ENCODE measurements at places on chromosomes 7 and 10. TPM values are rescaled to one million over a fixed set of nuclear protein-coding genes. Genes with fewer than 3 reads are reported as not detected.

- DNase-seq, result no peak
Measured at GRCh38 chr7:26538216-26538615, 246.6 kb downstream of the SNX10 start.

GRCh38 chr7:151688236-151688780 is 168.6 kb upstream of the RHEB start:
- DNase-seq, result no peak

GRCh38 chr10:70323138-70323696 is 39.4 kb upstream of the NPFFR1 start:
- DNase-seq, result no peak

DNA sequence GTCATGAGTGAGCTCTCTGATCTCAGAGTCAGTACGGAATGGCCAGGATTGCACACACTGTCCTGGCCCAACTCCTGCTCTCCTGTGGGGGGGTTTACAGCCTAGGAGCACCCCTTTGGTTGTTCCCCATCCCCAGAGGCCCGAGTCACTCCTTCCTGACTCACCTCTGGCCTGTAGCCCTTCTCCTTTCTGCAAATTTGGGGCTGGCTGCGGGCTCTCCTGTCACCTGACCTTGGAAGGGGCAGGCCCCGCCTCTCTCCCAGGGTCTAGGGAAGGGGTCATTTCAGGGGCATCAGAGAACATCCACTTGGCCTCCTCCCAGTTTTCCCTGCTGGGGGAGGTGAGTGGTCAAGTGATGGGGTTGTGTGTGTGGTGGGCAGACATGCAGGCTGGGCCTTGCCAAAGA is 1.7 kb downstream of the NYAP1 start:
- DNase-seq, result no peak

GRCh38 chr7:17988141-17988540 is 39.5 kb downstream of the PRPS1L1 start:
- no peak for DNase-seq

- no peak for DNase-seq
Measured at GRCh38 chr7:93367254-93367653, 135.1 kb downstream of the VPS50 start.

GRCh38 chr10:125375210-125375609 is 214.8 kb upstream of the CTBP2 start:
- DNase-seq, result no peak

DNA sequence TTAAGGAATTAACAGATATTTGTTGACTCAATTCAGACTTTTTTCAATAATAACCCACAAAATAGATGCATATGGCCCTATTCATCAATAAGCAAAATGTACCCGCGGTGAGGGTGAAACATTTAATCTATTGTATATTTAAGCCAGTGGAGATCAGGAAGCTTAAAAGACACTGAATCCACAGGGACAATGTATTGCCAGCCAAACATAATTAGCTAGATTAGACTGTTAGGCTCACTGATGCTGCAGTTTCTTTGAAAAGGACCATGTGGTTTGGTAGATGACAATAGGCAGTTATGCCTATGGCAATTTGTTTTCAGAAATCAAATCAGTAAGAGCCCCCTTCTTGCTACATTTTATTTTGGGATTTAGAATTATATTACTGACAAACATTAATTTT is 87.3 kb upstream of the PLXDC2 start:
- DNase-seq, result no peak

- no peak for DNase-seq
Measured at GRCh38 chr10:5829267-5829666, 16.0 kb upstream of the GDI2 start.

DNA sequence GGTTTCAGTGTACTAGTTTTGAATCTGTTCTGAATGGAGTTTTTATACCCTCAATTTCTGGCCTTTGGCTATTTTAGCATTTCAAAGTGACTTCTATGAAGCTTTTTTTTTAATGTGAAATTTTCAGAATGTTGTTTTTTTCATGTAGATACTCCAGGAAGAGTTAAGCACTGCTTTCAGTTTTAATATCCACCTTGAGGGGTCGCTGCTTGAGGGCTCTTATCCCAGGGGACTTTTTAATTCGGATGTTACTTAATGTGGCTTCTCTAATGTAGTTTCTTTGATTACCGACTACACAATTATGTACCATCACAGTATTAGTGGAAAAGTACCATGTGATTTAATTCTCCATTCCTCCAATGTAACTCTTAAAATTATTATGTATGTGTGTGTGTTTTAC is 5.2 kb downstream of the IFIT5 start:
- peak; percentile 5 for DNase-seq

DNA sequence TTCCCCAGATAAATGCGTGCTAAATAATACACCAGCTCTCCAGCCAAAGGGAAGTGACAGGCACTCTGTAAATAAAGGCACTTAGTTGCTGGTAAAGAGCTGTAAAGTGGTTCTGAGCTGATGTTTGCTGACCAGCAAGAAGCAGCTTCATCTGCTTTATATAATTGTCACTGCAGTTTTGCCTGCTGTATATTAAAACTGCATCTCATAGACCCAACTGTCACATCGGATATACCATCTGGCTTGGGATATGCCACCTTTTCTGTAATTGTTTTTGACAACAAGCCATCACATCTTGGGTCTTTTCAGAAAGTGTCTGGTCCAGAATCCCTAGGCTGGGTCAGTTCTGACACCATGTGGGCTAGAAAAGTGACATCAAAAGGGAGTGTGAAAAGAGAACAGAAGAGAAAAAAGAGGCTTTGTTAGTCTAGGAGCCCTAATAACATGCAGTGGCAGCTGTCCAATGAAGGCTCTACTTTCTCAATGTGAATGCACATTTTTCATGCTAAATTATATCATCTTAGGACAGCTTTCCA is 697.6 kb downstream of the KCNMA1 start:
- no peak for DNase-seq

Gene CPN1
- total RNA-seq, result not detected

Gene C10orf143
- total RNA-seq, result 3.6 TPM

Measured in MG63 (cell line).